ENCODE measurements at places on chromosomes 11 and 22.

DNA sequence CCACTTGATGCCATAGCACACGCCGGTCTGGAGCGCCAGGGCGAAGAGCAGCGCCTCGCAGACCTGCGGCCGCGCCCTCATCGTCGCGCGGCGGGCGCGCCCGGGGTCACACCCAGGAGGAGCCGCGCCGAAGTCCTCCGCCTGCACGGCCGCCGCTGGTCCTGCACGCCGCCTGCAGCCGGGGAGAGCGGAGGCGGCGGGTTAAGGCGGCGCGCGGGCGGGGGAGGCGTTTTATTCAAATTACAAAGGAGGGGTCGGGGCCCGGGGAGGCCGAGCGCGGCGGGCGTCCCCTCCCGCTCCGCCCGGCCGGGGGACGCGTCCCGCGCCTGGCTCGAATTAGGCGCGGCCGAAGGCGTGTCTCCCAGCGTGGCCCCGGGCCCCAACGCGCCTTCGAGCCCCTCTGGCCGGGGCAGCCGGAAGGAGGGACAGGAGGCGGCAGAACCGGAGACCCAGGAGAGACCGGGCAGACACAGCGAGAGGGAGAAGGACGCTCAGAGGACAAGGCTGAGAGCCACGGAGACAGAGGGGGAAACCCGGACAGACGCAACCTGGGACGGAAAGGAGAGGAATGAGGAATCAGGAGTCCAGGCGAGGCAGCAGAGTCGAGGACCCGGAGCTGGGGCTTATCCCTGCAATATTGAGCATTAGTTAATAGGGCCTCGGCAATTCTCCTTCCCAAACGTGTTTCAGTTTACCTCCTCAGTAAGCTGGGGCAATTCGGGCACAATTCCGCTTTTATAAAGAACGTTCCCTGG is at the start of gene WNT11:
Gene WNT11 (minus strand): TSS at position 176 of the 755 bp plus-strand sequence. CDS start 95 bp downstream, at position 81.
- DNase-seq = peak; percentile 28

GRCh38 chr22:47060718-47061117 is 298.3 kb downstream of the TBC1D22A start:
- DNase-seq = no peak

- no peak for DNase-seq
Measured at GRCh38 chr11:73480677-73481076, 104.5 kb downstream of the RELT start.

DNA sequence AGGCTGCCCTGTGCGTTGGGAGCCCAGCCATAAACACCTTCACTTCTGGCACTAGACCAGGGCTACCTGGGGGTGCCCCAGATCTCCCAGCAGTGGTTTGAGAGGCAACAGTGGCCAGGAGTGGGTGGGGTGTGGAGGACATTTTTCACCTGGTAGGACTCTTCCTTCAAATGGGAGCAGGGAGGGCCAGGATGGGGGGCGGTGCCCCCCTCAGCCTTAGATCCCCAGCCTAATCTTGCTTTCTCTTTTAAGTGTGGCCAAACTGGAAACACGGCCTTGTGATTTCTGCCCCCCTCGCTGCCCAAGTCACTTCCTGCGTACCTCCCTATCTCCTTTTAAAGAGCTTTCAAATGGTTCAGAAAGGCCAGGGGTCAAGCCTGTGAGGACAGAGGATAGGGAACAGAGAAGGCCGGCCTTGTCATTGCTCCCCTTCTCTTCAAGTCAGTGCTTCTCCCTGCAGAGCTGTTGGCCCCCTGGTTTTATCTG is 800 bp downstream of the KCNJ5 start:
- DNase-seq = no peak

GRCh38 chr22:28793976-28794584 is 6.3 kb downstream of the XBP1 start:
- no peak for DNase-seq

DNA sequence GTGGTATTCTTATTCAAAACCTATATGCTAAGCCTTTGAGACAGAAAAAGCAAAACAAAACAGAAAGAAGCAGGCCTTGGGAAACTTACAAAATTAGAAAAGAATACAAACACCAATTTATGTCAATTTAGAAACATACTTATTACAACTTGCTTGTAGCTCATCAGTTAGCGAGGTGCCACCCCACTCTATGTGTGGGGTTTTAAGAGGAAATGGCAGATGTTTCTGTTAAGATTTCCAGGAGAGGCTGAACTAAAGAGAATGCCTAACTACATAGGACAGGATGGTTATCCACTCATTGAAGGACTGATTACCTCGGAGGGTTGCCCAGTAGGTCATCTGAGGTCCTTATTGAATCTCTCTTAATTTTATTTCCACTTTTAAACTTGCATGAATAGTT is 302.0 kb downstream of the ETS1 start:
- no peak for DNase-seq

DNA sequence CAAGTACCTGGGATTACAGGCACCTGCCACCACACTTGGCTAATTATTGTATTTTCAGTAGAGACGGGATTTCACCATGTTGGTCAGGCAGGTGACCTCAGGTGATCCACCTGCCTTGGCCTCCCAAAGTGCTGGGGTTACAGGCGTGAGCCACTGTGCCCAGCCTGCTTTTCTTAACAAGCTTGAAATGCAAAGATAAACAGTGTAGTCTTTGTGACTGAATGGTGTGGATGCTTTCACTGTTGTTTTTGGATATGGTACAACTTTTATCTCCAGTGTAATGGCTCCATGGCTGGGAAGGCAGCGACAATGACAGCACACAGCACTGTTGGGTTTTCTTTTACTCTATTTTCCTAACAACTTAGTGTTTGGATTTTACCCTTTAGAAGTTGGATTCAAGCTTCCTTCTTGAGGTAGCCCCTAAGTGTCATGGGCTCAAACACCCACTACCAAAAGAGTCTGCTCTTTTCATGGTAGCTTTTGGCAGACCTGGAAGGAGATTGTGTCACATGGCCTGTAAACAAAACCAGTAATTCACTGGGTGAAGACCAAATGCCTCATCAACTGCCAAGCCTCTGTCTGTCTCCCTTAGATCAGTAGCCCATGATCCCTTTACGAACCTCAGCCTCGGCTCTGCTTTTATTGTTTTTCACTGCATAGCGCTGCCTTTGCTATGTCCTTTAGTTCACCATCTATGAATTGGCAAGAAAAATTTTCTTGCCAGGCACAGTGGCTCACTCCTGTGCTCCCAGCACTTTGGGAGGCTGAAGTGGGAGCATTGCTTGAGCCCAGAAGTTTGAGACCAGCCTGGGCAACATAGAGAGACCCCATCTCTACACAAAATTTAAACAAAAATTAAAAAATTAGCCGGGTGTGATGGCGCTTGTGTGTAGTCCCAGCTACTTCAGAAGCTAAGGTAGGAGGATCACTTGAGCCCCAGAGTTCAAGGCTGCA is 6.4 kb downstream of the VPS51 start:
- no peak for DNase-seq

GRCh38 chr11:45166604-45166897 is 20.1 kb downstream of the PRDM11 start:
- no peak for DNase-seq

GRCh38 chr11:111604392-111605009 is 2.3 kb downstream of the SIK2 start:
- no peak for DNase-seq

GRCh38 chr11:103453126-103453525 is 343.9 kb downstream of the DYNC2H1 start:
- no peak for DNase-seq

- DNase-seq = peak; percentile 26
Measured at GRCh38 chr22:35312198-35313059, 12.7 kb downstream of the TOM1 start.

DNA sequence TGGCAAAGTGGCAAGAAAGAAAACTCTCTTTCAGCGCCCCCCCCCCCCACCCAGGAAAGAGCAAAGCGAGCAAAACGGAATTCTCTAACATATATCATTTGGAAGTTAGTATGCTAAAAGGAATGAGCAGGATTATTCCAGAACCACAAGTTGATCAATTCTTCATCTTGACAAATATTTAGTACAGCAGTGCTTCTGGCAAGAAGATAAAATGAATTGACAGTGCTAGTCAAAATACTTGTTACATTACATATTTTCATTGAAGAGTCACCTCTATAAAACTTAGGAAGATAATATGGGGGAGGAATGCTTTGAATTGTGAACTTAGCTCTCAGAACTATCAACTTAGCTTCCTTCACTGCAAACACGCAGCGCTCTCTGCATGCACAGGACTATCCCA is 377.4 kb downstream of the DYNC2H1 start:
- no peak for DNase-seq

GRCh38 chr11:111378185-111378860 is 752 bp downstream of the POU2AF1 start:
- DNase-seq = no peak

GRCh38 chr11:134915212-134915611 is 503.2 kb upstream of the B3GAT1 start:
- no peak for DNase-seq

GRCh38 chr11:5339771-5340322 is 3.5 kb downstream of the OR51B5 start:
- no peak for DNase-seq

- no peak for DNase-seq
Measured at GRCh38 chr11:82865841-82866240, 34.4 kb downstream of the PRCP start.

DNA sequence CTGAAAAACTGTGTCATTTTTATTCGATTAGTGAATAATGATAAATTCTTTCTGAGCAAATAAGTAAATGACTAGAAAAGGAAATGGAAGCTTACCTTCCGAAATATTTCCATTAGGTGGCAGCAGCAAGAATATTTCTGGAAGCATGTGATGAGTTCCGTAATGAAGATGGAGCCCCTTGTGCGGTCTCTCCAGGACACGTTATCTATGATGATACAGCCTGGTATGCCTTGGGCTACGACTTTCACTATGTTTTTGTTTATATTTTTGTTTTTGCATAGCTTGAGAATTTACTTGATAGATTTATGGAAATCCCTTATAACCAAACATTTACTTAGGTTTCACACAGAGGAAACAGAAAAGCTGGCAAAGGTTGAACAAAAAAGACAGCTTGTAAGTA is 25.7 kb downstream of the CASP5 start:
- DNase-seq = no peak

- peak; percentile 85 for DNase-seq
Measured at GRCh38 chr11:14974515-14975251, 2.5 kb upstream of the CALCA start.

GRCh38 chr11:2387266-2387987 is 10.3 kb downstream of the CD81 start:
- DNase-seq = peak; percentile 39

DNA sequence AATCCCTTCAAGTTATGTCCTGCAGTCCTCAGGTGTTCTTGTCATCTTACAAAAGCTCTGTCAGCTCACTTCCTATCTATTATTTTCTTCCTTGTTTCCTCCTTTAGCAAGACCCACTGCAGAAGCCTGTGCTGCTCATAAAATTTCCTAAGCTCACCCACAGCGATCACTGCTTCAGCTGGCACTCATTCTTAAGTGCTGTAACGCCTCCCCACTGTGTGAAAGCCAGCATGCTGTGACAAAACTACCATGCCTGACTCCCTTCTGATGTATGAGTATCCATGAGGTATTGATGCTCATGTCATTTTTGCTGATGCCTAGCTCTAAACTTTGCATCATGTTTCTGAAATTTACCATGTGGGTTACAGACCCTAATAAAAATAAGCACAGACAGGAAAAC is 41.5 kb upstream of the CNTN5 start:
- no peak for DNase-seq

DNA sequence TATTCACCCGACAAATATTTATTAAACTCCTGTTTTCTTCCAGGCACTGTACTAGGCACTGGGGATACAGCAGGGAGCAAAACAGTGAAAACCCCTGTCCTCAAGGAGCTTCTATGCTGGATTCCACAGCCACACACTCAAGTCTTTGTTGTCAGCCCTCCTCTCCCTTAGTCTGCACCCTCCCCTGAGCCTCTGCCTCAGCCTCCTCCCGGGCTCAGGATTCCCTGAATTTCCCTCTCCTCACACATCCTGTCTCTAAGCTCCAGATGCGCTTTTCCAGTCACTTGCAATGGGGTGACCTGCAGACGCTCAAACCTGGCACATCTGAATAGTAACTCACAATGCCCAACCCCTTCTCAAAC is 13.5 kb upstream of the TUB start:
- DNase-seq = no peak

GRCh38 chr11:17473071-17473744 is 3.4 kb downstream of the ABCC8 start:
- DNase-seq = no peak

- DNase-seq = no peak
Measured at GRCh38 chr22:24389680-24390079, 37.7 kb upstream of the ADORA2A start.

GRCh38 chr22:17767233-17768065 is 6.8 kb downstream of the BID start:
- DNase-seq = peak; percentile 86

DNA sequence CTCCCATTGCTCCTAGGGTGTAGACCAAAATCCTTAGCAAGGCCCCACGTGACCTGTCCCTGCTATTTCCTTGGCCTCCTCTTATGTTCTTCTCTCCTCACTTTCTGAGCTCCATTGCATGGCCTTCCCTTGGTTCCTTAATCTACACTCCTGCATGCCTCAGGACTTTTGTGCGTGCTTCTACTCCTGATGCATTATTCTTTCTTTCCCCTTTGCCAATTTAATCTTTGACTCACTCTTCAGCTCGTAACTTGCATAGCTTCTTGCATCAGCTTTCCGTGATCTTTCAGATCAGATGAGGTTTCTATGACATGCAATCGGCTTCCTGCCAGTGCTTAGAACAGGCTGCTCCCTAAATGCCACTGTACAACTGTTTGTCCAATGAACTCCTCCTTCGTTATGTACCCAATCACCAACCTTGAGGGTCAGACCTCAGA is 261.6 kb upstream of the CADM1 start:
- no peak for DNase-seq

DNA sequence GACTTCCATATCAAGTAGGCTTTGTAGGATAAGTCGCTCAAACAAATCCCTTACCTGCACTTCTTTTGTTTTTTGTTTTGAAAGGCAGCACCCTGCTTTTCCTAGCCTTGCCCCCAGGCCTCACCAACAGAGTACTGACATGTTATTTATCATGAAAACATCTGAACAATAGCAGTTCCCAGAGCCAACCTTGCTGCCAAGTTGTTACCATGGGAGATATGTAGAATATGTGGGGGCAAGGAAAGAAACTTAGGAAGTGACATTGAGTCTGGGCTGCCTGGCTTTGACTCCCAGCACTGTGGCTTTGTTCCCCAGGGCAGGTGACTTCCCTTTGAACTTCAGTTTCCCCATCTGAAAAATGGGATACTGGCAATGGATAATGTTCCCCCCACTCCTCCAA is 53.4 kb upstream of the CRYBB3 start:
- no peak for DNase-seq

GRCh38 chr22:24379536-24379935 is 47.9 kb upstream of the ADORA2A start:
- no peak for DNase-seq

- no peak for DNase-seq
Measured at GRCh38 chr11:101863361-101863760, 51.4 kb upstream of the CEP126 start.

- DNase-seq = no peak
Measured at GRCh38 chr11:67592880-67593564, 9.4 kb downstream of the GSTP1 start.

All from activated CD8-positive, alpha-beta T cell treated with anti-CD3 and anti-CD28 coated beads for 36 hours (primary cell).